Hematopoietic multipotent progenitor cell treated with erythropoietin and hydrocortisone succinate and interleukin-3 and kit ligand, for 15 days (in vitro differentiated cells): ENCODE measurements at places on chromosomes 2 and 18.

DNA sequence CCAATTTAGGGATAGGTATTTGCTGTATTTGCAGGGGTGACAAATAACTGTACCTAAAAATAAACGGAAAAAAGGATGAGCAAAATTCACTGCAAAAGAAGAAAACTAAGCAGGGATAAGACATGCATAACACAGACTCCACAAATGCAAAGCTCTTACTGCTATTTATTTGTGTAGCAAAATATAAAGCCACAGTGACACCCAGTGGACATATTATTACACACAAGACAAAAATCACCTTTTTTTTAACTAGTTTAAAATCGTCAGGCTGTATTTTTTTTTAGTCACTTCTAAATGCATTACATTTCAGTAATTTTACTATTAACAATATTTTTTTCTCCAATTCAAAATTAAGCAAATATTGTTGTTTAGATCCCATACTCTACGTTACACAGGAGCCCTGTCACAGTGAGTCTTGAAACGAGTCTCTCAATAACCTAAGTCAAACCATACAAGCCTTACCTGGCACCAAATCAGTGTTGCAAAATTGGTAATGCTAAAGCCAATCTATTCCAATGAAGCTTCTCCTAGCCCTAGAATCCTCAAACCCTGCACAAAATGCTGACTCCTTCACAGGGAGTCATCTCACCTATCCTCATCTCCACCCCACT, 23.7 kb downstream of the METTL4 start:
- DNase-seq: peak; percentile 43

GRCh38 chr18:79556829-79557585, 122.6 kb upstream of the CTDP1 start:
- DNase-seq: no peak

- no peak for DNase-seq
These were observed 271.4 kb upstream of the SMIM21 start for GRCh38 chr18:75698861-75699260.

- DNase-seq: no peak
These were observed 65.4 kb downstream of the ZCCHC2 start for GRCh38 chr18:62588217-62588616.

GRCh38 chr2:223937535-223937934, 7.6 kb downstream of the WDFY1 start:
- no peak for DNase-seq

- DNase-seq: no peak
These were observed 69.6 kb upstream of the COL5A2 start for GRCh38 chr2:189249171-189249570.

DNA sequence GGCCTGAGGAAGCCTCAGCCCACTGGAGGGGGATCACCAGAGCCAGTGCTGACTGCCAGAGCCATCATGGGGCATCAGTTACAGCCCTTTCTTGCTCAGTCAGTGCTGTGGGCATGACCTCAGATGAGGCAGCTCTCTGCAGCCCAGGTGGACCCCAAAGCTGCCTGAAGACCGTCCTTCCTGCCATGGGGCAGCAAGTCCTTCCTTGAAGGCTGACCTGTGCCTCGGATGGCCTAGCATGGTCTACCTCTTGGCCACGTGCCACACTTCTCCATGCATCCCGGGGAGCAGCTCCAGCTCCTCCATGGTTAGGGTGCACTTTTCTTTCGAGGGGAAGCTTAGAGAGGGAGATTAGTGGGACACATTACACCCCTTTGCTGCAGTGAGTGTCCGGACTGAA, 233.4 kb downstream of the VAPA start:
- DNase-seq: no peak

GRCh38 chr2:95530734-95531133, 46.2 kb upstream of the TRIM43B start:
- DNase-seq: no peak

GRCh38 chr2:46512185-46512584, 32.8 kb downstream of the TMEM247 start:
- no peak for DNase-seq

DNA sequence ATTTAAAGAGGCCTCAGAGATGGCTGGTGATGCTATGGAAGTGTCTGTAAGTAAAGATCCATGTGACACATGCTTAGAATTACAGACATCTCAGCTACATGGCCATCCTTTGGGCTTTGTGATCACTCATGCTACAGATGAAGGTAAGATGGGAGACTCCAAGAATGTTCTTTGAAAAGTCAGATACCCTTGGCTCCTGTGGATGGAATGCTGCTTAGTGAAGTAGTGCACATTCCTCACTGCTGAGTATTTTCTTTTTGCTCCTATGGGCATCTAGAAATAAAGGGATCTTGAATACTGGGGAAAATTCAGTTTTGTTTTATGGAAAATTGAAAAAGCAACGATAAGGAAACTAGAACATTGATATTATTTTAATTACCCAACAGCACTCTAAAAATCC, 55.2 kb upstream of the REV1 start:
- DNase-seq: no peak

DNA sequence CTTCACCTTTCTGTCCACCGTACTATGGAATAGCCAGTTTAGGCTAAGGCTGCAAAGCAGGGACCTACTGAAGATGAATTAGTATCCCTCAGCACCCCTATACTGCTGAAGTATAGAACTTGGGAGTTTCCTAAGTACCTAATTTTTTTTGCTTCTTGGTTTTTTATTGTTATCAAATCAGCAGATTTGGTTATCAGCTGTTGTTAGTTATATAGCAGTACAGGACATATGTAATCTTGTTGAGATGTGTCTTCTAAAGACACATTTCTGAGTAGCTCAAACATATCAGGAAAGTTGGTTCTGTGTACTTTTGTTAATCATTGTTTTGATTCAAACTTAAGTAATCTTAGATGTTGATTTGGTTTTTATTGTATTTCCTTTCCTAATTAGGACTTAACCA, 5.2 kb downstream of the MYL12A start:
- DNase-seq: no peak

GRCh38 chr2:240196716-240197461, 56.4 kb upstream of the OTOS start:
- DNase-seq: no peak

GRCh38 chr2:184346338-184346862, 251.9 kb upstream of the ZNF804A start:
- DNase-seq: no peak

DNA sequence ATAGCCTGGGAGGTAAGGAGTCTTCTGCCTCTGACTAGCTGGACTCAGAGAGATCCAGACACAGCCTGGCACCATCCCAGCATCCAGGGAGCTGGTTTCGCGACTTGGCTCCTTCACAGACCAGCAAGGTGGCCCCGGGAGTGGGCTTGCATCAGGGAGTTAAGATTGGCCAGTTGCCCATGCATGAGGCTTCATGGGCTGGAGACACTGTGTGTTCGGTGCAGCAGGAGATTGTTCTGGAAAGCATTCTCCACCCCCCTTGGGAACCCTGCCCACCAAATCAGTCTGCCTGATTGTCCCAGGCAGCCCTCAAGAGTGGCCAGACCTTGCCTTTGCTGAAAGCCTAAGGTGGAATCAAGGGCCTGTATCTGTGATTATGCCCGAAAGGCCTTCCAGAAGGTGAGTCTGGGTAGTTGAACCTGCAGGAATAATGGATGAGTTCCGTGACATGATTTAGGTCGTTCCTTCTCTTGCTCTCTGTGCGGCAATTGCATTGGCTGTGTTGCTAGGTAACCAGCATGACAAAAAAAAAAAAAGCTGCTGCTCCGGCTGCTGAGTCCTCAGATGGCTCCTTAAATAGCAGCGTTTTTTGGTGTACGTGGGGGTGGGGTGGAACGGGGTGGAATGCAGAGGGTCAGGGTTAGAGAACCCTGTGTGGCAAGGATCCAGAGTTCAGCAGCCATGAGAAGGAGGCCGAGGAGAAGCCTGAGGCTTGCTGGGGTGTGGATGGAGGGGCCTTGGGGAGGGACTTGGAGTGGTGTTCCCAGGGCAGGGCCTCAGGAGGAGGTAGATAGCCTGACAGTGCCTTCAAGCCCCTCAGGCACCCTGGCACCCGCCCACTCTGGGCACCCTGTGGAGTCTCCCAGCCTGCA, 93.0 kb upstream of the MCFD2 start:
- DNase-seq: no peak

- DNase-seq: no peak
These were observed 89.3 kb downstream of the AGAP1 start for GRCh38 chr2:235583144-235583543.

DNA sequence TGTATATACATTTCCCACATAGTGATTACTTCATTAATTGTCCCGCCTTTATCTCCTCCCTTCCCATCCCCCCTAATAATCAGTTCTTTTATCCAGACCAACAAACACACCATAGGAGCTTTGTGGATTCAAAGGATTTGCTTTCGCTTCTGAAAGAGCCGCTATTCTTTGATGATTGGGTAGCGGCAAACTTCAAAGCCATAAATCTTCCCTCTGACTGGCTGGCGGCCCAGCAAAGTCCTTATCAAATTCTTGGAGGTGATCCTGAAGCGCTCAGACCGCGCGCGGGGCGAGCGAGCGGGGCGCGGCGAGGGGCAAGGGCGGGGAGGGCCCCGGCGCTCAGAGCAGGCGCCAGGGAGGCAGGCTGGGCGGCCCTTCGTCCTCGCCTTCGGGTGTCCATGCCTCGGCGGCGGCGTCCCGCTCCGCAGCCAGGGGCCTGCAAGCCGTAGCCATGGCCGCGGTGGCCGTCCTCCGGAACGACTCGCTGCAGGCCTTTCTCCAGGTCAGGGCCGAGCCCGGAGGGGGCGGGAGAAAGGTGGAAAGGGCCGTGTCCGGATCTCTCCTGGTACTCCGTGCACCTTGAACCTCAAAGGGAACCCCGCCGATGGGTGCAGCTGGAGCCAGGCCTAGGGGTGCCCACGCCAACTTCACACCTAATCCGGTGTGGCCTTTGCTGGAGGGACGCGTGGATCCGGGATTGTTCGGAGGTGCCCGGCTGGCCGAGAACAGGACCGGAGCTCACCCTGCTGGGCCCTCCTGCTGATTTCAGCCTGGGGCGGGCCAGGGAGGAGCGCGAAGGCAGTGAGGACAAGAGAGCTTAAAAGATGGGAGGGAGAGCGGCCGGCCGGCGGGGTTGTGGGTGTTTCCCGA, at the start of gene SP5:
Gene SP5 (plus strand): TSS at position 276 of the 870 bp plus-strand sequence. CDS start 176 bp downstream, at position 452.
- DNase-seq: no peak

- DNase-seq: no peak
These were observed 44.9 kb downstream of the LMAN2L start for GRCh38 chr2:96694816-96695455.

DNA sequence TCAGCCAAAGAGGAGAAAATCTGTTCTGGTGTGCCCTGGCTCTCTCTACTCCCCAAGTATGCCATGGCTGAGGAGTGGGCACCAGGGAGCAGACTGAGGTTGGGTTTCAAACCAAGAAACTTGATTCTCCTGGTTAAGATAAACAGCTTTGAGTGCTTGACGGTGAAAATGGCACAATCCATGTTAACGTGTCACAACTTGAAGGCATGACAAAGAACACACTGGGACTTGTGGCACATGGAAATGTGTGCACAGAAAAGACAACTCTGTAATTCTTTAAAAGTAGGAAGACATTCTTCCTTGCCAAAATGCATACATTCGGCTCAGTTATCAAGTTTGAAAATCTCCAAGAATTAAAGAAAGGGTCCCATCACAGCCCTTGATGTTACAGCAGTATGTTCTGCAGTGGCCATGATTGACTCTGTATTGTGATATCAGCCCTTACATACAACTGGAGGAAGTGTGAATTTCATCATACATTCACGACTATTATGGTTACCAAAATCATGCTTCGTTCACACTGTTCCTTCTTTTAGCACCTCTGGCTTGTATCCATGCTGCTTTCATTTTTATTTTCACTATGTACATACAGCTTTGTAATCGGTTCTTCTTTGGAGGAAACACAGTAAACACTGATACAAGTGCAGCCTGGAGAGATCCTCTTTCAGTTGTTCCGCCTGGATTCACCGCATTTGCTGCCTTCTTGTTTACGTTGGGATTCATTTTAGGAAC, 15.6 kb upstream of the ACTG2 start:
- no peak for DNase-seq

DNA sequence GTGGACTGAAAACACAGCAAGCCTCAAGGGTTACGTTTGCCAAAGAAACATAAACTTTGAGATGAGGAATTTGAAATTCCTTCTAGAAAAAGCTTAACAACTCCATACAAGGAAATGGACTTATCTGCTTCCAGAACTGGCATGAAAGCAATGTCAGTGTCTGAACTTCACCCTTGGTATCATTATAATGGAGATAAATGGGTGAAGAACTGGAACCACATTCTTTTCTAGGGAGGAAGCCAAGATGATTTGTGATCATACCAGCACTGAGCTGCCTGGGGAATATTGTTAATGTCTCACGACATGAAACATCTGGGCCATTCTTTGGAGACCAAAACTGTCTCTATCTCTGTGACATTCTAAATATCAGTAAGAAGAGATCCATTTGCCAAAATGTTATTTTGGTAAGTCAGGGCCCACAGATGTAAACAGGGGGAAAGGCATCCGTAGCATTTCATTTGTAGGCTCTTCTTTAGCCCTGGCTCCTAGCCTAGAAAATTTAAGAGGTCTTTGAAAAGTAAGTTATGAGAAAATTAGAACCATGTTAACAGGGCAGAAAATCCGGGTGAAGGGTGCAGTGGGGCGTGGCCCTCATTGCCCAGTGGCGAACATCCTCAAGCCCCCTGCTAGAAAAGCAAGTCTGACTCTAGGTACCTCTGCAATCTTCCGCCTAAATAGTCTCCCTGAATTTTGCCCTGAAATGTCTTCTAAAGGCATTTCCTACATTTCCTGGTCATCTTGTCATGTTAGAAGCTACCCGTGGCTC, 295.3 kb upstream of the EPAS1 start:
- DNase-seq: no peak

GRCh38 chr18:76064998-76065397, 430.0 kb downstream of the ZNF516 start:
- no peak for DNase-seq

DNA sequence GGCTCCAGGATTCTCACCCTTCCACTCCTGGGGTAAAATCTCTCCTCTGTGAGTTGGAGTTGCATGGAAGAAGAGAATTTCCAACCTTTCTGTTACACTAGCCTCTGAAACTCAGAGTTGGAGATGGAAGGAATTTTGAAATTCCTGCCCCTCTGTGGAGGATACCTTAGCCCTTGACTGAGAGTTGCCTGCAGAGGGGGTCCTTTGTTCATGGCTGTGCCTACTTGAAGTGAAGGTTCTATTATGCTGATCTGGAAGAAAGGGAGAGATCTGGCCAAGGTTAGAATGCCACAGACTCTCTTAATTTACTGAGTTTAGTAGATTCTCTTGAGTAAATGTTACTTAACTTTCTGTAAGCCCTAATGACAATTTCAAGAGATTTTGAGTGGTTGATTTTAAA, 626.6 kb upstream of the GYPC start:
- no peak for DNase-seq

DNA sequence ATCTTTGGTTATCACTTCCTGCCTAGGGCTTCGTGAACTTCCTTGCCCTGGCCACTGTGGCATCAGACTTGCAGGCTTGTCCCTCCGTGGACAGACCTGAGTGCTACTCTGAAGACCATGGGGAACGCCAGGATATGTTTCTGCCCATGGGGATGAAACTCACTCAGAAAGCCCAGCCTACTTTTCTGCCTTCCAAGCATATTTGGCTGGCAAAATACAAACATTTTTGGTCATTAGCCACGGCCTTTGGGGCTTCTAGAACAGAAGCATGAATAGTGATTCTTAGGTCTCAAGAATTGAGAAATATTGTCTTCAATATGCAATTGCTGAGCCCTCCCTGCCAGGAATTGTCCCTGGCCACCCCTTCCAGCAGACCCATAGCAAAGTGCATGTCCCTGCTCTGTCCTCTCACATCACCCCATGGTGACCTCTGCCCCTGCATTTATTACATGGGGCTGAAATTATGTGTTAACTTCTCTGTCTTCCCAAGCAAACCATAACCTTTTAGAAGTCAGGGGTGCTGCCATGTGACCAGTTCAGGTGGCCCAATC, 152.4 kb downstream of the OSR1 start:
- no peak for DNase-seq

GRCh38 chr18:23552505-23552904, 33.8 kb downstream of the NPC1 start:
- DNase-seq: no peak

GRCh38 chr2:98233941-98234340, 112.3 kb upstream of the CNGA3 start:
- no peak for DNase-seq
